ENCODE measurements at places on chromosomes 2 and 18. TPM values are rescaled to one million over a fixed set of nuclear protein-coding genes. Genes with fewer than 3 reads are reported as not detected.

DNA sequence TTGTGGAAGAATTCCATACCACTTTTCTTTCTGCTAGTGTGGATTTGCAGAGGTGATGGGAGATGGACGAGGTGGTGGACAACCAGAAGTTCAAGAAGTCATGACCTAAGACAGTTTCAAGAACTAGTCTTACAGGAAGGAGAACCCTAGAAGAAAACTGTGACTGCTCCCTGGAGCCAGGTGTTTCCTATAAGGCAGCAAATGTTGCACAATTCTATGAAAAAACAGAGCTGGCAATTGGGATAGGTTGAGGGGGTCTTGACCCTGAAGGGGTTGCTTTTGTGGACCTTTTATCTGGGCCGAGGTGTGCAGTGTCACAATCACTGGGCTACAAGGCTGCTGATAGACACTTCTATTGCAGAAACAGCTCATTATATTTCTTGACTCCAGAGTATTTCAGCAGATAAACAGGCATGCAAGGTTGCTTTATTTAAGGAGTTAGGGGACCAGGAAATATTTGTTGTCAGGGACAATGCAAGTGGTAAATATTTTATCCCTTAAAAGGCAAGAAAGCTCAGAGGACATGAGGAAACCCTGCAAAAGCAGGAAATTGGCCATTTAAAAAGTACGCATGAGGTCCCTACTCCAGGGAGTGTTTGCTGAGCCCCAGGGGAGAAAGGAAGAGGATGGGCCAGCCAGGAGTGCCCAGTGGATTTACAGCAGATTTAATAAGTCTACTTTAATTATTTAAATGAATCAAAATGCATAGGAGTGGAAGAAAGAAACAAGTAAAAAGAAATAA lies 22.9 kb downstream of the APCDD1 start:
- DNase-seq = no peak

DNA sequence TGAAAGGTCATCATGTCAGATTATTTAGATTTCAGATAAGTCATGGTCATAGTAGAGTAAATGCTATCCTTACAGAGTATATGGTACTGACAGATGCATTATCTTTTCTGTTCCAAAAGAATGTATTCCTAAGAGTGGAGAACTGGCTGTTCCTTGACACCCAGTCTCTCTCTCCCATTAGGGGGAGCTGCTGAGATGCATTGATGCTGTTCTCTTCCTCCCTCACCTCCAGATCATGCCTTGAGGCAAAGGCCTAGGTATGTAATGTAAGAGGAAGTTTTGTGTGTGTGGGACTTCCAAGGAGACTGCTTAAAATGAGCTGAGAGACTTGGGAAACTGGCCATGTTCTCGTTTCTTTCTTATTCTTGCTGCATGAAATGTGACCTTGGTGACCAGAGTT lies 979.5 kb upstream of the CELF4 start:
- no peak for DNase-seq

DNA sequence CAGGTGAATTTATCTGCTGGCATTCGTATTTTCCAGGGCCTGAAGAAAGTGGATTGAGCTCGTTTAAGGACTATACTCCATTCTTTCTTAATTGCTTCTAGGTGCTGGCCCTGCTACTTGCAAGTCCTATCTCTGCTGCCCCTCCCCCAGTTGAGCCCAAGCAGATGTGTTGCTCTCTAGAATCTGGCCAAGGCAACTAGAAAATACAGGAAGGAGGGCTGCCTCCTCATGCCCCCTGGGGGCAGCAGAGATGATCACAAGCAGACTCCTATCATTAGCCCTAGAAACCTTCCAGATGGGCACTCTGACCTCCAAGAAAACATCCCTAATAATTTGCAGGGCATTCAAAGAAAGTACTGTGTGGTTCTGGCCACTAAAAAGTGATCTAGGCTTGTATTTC lies 72.5 kb upstream of the CYP26B1 start:
- DNase-seq = peak; percentile 44

DNA sequence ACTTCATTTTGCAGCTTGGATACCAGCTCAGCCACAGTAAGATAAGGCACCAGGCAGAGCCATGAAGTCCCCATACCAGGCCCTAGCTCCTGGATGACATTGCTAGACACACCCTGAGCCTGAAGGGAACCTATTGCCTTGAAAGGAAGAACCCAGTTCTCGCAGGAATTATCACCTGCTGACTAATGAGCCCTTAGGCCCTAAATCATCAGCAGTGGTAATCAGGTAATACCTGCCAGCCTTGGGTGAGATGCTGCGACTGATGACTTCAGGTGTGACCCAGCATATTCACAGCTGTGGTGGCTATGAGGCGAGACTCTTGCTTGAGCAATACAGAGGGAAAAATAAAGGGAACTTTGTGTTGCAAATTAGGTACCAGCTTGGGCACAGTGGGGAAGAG lies 24.9 kb downstream of the CLK1 start:
- no peak for DNase-seq

DNA sequence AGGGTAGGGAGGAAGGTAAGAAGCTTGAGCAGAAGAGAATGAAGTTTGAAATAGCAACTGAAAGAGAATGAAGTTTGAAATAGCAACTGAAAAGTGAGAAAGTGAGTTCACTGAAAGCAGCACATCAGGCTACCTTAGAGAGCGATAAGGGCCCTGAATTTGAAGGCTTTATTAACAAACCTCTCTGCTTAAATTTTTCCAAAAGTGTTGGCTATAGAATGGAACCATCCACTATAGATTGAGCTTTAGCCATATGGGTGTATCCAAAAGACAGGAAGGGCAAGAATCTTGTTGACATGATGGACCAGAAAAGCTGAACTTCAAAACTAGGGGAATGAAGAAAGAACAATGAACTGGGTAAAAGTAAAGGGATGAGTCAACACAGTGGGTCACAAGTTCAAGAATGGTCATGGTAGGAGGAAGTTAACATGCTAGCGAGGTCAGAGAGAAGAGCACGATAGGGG lies 122.5 kb downstream of the ASXL3 start:
- no peak for DNase-seq

GRCh38 chr2:109238580-109238979 lies 109.6 kb downstream of the SH3RF3 start:
- DNase-seq = peak; percentile 77

Gene TSPYL6
- not detected for total RNA-seq
